Liver (tissue), 10 donors: ENCODE measurements at places on chromosomes 6 and 20.

GRCh38 chr20:3156811-3157619, 2.6 kb downstream of the FASTKD5 start:
- no peak for DNase-seq

DNA sequence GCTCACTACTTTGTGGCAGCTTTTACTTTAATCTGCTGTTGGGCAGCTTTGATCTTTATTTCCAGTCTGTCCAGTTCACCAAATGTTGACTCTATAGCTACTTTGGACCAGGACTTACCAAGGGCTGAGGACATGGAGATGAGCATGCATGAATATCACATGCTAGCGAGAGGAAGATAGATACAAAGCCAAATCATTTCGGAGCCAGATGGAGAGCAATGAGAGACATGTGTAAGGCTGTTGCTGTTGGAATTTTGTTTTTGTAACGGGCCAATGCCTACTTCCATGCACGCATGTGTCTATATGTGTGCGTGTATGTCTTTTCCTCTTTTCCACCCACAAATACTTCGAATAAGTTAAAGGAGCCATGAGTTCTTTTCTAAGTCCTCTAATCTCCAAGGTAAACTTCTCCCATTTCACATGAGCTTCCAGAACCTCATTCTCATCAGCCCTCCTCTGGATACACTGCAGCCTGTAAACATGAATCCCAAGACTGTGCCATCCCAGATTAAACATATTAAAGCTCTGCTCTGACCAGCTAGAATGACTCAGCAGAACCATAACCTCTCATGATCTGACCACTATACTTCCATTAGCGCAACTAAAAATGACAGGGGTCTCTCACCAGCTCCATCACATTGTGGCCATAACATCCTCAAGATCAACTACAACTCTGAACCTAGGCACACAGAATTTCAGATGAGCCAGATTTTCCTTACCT, 160.7 kb downstream of the LRFN2 start:
- DNase-seq = no peak

GRCh38 chr20:50837532-50838321, 42.9 kb downstream of the BCAS4 start:
- no peak for DNase-seq

- no peak for DNase-seq
Observed at GRCh38 chr6:41021832-41022231, 17.2 kb downstream of the UNC5CL start.

GRCh38 chr6:53546281-53546680, 1.4 kb upstream of the GCLC start:
- no peak for DNase-seq

- no peak for DNase-seq
Observed at GRCh38 chr6:361411-362132, 30.0 kb upstream of the IRF4 start.

- DNase-seq = no peak
Observed at GRCh38 chr20:45111799-45112471, 3.0 kb downstream of the WFDC5 start.

- DNase-seq = peak; percentile 12
Observed at GRCh38 chr6:170207586-170208181, 83.2 kb downstream of the DLL1 start.

DNA sequence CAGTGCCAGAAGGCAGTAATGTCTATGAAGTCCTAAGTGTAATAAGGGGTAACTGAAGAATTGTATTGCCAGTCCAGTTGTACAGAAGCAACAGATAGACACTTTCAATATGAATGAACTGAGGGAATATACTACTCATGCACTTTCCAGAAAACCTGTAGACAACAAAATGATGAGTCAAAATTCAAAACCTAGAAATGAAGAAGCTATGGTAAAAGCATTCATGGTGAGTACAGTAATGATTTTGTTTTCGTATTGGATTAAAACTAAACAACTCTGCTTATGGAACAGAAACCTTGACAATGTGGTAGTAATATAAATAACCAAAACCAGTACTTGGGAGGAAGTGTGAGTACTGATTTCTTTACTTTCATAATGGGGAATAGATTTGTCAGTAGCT, 35.0 kb downstream of the ARMC2 start:
- DNase-seq = no peak

- no peak for DNase-seq
Observed at GRCh38 chr6:146876271-146877151, 277.7 kb downstream of the ADGB start.

- DNase-seq = no peak
Observed at GRCh38 chr20:7883309-7883708, 56.9 kb downstream of the HAO1 start.

DNA sequence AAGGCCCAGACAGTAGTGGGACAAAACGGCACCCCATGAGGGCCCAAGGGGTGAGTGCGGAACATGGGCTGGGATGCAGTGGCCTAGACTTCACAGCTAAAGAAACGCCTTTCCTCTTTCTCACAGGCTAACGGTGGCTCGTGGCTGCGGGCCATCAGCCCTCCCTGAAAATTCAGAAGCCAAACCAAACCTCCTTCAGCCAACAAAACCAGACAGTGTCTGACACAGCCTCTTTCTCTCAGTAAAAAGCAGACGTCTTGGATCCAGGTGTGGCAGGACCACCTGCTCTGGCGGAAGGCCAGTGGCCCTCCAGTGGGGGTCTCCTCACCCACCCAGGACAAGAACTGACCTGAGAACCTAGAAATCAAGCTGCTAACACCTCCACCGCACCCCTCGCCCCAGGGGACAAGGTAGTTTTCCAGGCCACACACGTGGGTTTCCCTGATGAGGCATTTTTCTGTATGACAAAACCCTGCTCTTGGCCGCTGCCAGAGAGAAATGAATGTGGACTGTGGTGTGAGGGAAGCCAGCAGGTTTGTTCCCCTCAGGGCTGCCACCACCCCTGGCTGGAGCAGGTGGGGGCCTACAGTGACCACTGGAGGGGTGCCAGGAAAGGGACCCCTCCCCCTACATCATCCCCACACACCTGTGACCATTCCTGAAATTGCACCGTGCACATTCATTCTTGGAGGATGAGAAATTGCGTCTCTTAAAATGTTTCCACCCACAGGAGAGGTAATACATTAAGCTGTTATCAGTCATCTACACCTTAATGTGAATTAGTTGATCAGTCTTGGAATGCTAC, 76.8 kb upstream of the PIM1 start:
- DNase-seq = no peak

- DNase-seq = peak; percentile 57
Observed at GRCh38 chr20:2387180-2387577, 6.5 kb downstream of the TGM6 start.

DNA sequence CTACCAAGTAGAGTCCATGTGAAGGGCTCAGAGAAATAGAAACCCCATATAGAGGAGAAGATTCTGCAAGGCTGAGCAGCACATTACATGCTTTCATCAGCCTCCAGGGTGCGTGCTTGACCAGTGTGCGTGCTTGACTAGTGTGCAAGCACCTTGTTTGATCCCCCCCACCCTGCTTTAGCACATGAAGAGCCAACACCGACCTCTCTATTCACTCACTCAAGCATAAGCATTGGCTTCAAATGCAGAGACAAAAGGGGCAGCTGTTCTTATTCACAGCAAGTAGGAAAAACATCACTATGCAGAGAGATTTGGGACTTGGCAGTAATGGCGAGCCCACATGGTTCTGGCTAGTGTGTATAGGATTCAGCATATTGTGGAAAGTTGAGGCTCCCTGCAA, 278.7 kb upstream of the RNF217 start:
- no peak for DNase-seq

GRCh38 chr6:129882510-129883023, 21.5 kb upstream of the TMEM244 start:
- DNase-seq = no peak

DNA sequence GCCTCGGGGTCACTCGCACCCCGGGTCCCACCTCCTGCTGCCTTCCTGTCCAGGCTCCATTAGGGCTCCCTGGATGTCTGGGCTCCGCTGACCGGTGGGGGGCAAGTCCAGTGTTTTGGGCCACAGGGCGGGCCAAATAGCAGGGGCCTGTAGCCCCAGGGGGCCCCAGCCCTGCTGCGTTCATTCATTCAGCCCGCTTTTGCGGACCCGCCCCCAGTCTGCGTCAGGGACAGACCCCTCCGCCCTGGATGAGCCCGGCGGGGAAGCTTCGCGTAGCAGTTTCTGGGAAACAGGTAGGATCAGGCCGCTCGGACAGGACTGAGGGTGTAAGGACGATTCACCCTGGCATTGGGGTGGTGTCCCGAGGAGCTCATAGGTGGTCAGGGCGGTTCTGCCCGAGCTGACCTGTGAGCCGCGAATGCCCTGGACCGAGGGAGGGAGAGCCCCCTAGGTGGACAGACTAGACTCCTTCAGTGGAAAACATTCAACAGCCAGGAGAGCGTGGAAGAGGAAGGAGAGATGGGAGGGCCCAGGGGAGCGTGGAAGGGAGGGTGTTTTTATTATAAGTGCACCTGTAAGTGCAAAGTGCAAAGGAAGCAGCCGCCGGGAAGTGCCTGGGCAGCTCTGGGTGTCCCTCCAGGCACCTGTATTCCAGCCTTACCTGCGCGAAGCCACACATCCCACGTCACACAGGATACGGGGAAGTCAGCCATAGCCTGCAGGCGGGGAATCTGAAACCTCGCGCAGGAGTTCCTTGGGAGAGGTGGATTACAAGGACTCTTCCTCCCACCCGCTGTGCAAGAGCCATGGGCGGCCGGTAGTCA, 662 bp downstream of the ENTPD6 start:
- peak; percentile 40 for DNase-seq

GRCh38 chr6:107642095-107642860, 152.4 kb downstream of the SOBP start:
- no peak for DNase-seq

DNA sequence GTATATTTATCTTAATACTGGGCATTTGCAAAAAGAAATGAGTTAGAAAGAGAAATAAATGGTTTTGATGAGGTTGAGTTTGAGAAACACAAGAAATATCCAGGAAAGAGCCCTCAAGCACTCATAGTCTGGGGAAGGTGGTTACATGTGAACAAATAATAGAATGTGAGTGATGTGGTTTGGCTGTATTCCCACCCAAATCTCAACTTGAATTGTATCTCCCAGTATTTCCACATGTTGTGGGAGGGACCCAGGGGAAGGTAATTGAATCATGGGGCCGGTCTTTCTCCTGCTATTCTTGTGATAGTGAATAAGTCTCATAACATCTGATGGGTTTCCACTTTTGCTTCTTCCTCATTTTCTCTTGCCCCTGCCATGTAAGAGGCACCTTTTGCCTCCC, 334.1 kb downstream of the COL12A1 start:
- no peak for DNase-seq

GRCh38 chr6:132663661-132664060, 4.7 kb upstream of the TAAR1 start:
- no peak for DNase-seq

DNA sequence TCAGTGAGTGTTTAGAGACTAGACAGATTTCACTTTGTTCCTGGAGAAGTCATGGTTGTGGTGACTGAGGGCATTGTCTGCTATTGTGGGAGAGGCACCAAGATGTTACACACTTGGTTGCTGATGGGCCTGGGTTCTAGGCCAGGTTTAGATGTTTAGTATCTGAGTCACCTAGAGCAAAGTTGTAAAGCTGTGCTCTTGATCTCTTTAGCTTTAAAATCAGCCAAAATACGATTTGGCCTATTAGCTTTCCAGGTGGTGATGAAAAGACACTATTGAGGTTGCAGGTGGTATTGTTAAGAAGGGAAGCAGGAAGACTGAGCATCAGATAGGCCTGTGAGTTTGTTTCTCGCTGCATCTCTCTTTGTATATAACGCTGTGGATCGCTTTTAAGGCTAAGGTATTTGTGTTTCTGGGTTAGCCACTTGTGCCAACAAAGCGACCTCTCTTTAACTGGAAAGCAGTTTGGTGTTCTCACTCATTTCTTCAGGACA, 48.6 kb downstream of the FOXO3 start:
- DNase-seq = no peak

GRCh38 chr6:100845676-100846075, 35.5 kb downstream of the ASCC3 start:
- DNase-seq = no peak

- DNase-seq = no peak
Observed at GRCh38 chr6:148431840-148432239, 89.2 kb downstream of the SASH1 start.

- DNase-seq = no peak
Observed at GRCh38 chr6:4268171-4268570, 132.8 kb upstream of the ECI2 start.

DNA sequence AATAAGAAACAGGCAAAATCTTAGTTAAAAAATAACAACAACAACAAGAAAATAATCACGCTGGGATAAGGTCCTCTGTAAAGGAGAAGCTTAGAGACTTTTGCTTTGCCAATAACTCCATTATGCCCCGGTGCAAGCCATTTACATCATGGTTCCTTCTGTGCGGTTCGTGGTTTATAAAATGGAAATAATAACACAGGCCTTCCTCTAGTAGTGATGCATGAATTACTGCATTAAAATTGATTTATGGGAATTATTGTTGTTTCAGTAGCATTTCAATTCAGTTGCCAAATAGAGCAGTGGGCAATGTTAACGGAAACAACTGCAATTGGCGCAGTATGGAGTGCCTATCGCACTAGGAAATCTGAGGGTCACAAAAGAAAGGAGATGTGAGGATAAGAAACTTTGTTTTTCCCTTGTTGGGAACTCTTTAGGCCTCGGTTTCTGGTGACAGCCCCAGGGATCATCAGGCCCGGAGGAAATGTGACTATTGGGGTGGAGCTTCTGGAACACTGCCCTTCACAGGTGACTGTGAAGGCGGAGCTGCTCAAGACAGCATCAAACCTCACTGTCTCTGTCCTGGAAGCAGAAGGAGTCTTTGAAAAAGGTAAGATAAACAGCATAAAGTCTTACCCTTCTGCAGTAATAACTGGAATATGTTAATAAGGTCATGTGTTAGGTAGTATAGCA, 1.1 kb downstream of the CD109 start:
- DNase-seq = no peak

GRCh38 chr6:45922728-45923351, 92.8 kb downstream of the CLIC5 start:
- DNase-seq = peak; percentile 41

DNA sequence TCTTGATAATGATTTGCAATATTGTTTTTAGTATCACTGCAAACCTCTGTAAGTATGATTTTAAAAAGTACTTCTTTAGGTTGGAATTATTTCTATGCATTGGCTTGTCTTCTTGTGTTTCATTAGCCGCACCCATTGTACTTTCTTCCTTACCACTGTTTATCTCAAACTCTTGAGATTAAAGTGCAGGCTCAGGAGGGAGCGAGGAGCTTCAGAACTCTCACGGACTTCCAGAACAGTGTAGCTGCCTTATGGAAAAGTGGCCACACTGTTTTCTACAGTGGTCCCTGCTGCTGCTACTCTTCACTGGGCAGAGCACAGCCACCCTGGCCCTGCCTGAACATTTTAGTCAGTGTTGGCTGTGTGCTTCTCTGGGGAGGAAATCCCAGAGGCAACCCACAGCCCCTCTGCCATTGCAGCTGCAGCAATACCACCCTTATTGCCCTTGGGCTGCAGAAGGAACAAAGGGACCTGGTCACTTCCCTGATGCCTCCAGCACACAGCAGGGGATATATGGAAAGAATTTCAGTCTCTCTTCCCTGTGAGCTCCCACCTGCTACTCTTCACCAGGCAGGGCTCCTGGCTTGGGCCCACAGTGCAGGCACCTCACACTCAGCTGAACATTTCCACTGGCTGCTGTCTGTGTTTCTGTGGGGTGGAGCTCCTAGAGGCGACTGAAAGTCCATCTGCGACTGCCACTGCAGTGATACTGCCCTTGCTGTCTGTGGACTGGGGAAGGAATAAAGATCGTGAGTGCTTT, 91.7 kb upstream of the MAP3K4 start:
- no peak for DNase-seq
